ENCODE measurements at places on chromosomes 5 and 9. TPM values are rescaled to one million over a fixed set of nuclear protein-coding genes. Genes with fewer than 3 reads are reported as not detected.

Gene SLCO6A1
- not detected for total RNA-seq

Gene AQP3
- total RNA-seq, result 110 TPM

Gene C5orf52
- not detected for total RNA-seq

Gene FREM1
- 0.24 TPM for total RNA-seq

Gene PCA3
- total RNA-seq, result not detected
